Subcutaneous preadipocyte (primary cell): ENCODE measurements at places on chromosomes 2 and 18. TPM values are rescaled to one million over a fixed set of nuclear protein-coding genes. Genes with fewer than 3 reads are reported as not detected.

Gene ALPG
- not detected in 2 replicates for total RNA-seq

Gene ATP6V1B1
- total RNA-seq = 0.59 and 1.8 TPM in 2 replicates

Gene CD8B2
- not detected in 2 replicates for total RNA-seq

Gene PUM2
- total RNA-seq = 27.9 and 49.5 TPM in 2 replicates

Gene NRP2
- total RNA-seq = 2.5 and 3.7 TPM in 2 replicates
